ENCODE measurements at places on chromosomes 16 and 17. TPM values are rescaled to one million over a fixed set of nuclear protein-coding genes. Genes with fewer than 3 reads are reported as not detected.

- no peaks in the 10 kb centered on the region for H3K4me1 ChIP-seq
- DNase-seq: no peak
- no peaks in the 10 kb centered on the region for H3K27me3 ChIP-seq
- no peak overlapping the region for H3K27ac ChIP-seq
These were observed 14.5 kb upstream of the RASD1 start for GRCh38 chr17:17510456-17511292.

DNA sequence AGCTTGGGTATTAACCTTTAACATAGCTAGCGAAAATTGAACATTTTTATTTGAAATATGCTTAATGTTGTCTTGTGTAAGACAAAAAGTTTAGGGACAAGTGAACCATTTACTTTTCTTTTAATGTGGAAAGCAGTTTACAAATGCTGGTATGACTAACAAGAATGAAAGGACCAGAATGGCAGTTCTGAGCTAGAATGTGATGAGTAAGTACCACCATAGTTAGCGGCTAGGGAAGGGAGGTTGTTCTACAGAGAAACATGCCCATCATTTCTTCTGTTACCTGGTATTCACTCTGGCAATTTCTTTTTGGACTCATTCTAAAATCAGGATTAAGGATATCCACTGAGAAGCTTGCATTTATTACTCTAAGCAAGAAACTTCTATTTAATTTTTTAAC, 121.1 kb downstream of the WWOX start:
- no peak overlapping the region for H3K27ac ChIP-seq
- H3K36me3 ChIP-seq: no peaks in the 10 kb centered on the region
- H3K4me3 ChIP-seq: no peak overlapping the region
- no peaks in the 10 kb centered on the region for H3K27me3 ChIP-seq
- H3K4me1 ChIP-seq: no peaks in the 10 kb centered on the region
- no peak for DNase-seq

Gene CCDC78
- polyA plus RNA-seq: 0.50 TPM

Gene DNAH2
- 0.10 TPM for polyA plus RNA-seq

Gene NOXO1
- polyA plus RNA-seq: 0.40 TPM

Gene PLXDC1
- polyA plus RNA-seq: 0.03 TPM

DNA sequence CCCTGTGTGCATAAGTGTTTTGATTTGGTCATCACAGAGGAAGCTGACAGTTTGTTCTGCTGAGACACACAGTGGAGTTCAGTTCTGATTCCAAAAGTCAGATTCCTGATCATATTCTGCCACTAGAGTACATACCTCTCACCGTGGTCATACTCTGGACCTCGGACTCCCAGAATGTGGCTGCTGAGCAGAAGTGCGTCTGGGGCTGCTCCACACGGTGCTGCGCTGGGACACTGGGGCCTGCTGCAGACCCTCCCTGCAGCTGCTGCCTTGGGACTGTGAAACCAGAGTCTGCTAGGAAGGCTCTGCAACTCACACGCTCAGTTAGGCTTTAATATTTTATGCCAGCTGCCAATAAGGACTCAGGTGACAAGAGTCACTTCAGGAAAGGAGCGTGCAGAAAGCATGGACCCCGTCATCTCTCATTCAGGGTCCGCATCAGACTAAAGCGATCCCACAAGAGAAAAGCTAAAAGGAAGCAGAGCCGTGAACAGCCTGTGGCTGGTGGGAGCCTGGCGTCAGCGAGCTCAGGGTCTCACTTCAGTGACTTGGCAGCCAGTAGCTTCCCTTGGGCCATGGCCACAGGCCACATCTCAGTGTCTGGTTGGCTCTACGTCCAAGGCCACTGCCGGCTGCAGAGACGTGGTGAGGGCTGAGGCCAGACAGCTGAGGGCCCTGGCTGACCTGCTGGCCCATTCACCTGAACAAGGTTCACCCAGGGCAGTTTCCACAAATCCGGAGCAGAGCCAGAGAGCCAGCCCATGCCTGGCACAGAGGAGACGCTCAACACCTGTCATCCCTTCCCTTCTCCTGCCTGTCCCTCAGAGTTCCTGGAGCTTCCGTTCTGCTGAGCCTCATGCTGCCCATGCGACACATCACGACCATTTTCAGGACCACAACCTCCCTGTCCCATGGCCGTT, 24.7 kb upstream of the KIFC3 start:
- H3K27me3 ChIP-seq: peaks cover 1% of the 10 kb centered on the region
- H3K4me1 ChIP-seq: no peaks in the 10 kb centered on the region
- no peak overlapping the region for H3K4me3 ChIP-seq

DNA sequence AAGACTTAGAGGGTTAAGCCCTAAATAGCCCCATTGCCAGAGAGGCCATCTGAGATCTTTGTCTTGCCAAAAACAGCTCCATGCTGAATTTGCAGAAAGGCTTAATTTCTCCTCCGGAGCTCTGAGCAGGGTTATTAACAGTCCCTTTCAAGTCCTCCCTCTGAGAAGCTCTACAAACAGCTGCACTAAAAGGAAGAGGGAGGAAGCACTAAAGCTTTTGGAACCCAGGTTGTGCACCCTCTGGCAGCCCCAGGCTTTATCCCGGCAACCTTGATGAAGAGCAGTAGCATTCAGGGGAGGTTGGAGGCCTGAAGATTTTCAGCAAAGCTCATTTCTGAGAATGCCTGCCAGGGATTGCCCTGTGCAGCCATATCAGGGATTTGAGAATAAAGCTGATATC, 554.7 kb downstream of the RBFOX1 start:
- H3K4me1 ChIP-seq: no peaks in the 10 kb centered on the region
- H3K4me3 ChIP-seq: no peak overlapping the region
- H3K27ac ChIP-seq: no peak overlapping the region
- H3K36me3 ChIP-seq: no peaks in the 10 kb centered on the region

Gene CARD14
- polyA plus RNA-seq: not detected

Gene SLC5A11
- polyA plus RNA-seq: 0.21 TPM

DNA sequence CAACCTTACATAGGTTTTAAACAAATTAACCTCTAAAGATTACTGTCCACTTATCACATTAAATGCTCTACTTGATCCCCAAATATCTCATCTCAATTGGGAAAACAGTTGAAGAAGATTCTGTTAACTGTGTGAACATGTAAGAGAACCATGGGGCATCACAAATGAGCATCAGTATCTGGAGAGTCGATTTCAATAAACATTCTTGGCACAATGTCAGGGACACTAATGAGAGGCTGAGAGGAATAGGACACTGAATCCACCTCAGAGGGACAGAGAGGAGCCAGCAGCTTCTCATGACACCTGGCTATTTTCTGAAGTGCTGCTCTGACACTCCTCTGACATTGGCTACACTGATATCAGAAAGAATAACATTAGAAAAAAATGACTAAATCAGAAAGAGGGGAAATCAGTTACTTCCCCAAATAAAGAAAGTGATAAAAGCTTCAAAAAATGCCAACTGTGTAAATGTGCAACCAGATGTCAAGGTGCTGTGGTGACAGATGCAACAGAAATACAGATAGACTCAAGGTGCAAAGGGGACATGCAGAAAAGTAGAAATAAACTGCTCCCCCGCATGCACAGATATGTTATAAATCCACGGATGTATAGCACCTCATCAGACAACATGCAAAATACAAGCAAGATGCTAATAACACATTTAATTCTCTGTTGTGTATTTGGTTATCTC, 67.4 kb downstream of the SNX11 start:
- peaks cover 5% of the 10 kb centered on the region for H3K27me3 ChIP-seq
- H3K36me3 ChIP-seq: no peaks in the 10 kb centered on the region
- no peak for DNase-seq
- peaks cover 2% of the 10 kb centered on the region for H3K4me1 ChIP-seq
- H3K27ac ChIP-seq: no peak overlapping the region
- H3K4me3 ChIP-seq: no peak overlapping the region

Gene FSCN2
- polyA plus RNA-seq: 0.46 TPM

- H3K27ac ChIP-seq: no peak overlapping the region
- no peaks in the 10 kb centered on the region for H3K27me3 ChIP-seq
These were observed 91.4 kb downstream of the GRIN2A start for GRCh38 chr16:10090816-10091215.

DNA sequence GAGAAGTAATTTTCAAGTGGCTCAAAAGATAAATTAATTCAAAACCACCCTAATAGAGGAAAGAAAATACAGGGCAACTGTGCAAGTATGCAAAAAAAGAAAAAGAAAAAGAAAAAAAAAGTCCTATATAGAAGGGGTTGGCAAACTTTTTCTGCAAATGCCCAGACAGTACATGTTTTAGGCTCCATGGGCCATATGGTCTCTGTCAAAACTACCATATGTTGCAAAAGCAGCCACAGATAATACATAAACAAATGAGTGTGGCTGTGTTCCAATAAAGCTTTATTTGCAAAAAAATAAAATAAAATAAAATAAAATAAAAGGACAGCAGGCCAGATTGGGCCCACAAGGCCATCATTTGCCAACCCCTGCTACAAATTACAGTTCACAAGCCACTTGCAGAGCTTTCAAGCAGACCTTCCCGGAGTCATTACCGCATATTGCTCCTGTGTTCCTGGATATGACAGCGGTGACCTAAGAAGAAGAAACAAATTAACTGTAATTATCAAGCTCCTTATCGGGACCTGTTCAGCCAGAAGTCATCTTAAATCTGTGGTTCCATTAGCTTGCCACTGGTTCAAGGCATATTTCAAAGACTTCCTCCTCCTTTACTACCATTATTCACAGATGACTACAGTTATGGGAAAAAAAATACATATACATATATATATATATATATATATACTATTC, 15.9 kb downstream of the ZC3H7A start:
- H3K4me3 ChIP-seq: no peak overlapping the region
- H3K27ac ChIP-seq: no peak overlapping the region
- peaks cover 29% of the 10 kb centered on the region for H3K4me1 ChIP-seq
- H3K36me3 ChIP-seq: peaks cover 13% of the 10 kb centered on the region
- DNase-seq: no peak
- no peaks in the 10 kb centered on the region for H3K27me3 ChIP-seq

DNA sequence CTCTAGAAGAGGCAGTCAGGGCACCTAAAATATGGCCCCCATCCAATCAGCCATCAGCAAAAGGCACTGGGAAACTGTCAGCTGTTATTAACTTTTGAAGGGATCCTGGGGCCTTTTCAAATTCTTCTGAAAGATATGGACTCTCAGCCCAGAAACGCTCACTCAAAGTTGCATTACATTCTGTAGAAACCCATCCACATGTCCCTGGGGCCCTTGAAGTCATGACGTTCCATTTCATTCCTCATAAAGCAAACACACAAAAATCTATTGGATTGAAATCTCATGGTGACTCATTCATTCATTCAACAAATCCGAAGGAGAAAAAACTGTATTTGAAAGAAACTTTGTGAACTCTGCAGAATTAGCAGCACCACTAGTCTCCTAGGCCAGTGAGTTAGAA, 215.3 kb downstream of the C16orf95 start:
- no peak overlapping the region for H3K4me3 ChIP-seq
- no peaks in the 10 kb centered on the region for H3K4me1 ChIP-seq
- no peaks in the 10 kb centered on the region for H3K36me3 ChIP-seq
- no peak for DNase-seq
- no peak overlapping the region for H3K27ac ChIP-seq

Gene ZG16B
- 0.22 TPM for polyA plus RNA-seq

Gene SLC12A3
- not detected for polyA plus RNA-seq

Gene JPH3
- polyA plus RNA-seq: 0.35 TPM

Gene NPIPB8
- 0.11 TPM for polyA plus RNA-seq

- DNase-seq: peak; percentile 96
- H3K4me1 ChIP-seq: peaks cover 42% of the 10 kb centered on the region
- H3K4me3 ChIP-seq: no peak overlapping the region
- H3K36me3 ChIP-seq: no peaks in the 10 kb centered on the region
These were observed 36.0 kb downstream of the CHD9 start for GRCh38 chr16:53090591-53091411.

GRCh38 chr17:43312011-43312410, 78.2 kb upstream of the RNU2-1 start:
- no peaks in the 10 kb centered on the region for H3K4me1 ChIP-seq
- H3K4me3 ChIP-seq: no peak overlapping the region
- no peak for DNase-seq
- H3K27ac ChIP-seq: no peak overlapping the region
- H3K36me3 ChIP-seq: no peaks in the 10 kb centered on the region
- H3K27me3 ChIP-seq: no peaks in the 10 kb centered on the region

Gene PRSS33
- polyA plus RNA-seq: not detected

Gene HBQ1
- 2.5 TPM for polyA plus RNA-seq
